ENCODE measurements at places on chromosomes 16 and 17. TPM values are rescaled to one million over a fixed set of nuclear protein-coding genes. Genes with fewer than 3 reads are reported as not detected.

The FDXR gene
- total RNA-seq, result 12.1 TPM

The SLC52A1 gene
- total RNA-seq, result not detected

The TBC1D3C gene
- not detected for total RNA-seq

The WNT9B gene
- not detected for total RNA-seq

The KRT32 gene
- total RNA-seq, result not detected

The SULT1A4 gene
- 1.0 TPM for total RNA-seq

The TRIM37 gene
- 35.6 TPM for total RNA-seq

The ADAMTS18 gene
- total RNA-seq, result 1.7 TPM

DNA sequence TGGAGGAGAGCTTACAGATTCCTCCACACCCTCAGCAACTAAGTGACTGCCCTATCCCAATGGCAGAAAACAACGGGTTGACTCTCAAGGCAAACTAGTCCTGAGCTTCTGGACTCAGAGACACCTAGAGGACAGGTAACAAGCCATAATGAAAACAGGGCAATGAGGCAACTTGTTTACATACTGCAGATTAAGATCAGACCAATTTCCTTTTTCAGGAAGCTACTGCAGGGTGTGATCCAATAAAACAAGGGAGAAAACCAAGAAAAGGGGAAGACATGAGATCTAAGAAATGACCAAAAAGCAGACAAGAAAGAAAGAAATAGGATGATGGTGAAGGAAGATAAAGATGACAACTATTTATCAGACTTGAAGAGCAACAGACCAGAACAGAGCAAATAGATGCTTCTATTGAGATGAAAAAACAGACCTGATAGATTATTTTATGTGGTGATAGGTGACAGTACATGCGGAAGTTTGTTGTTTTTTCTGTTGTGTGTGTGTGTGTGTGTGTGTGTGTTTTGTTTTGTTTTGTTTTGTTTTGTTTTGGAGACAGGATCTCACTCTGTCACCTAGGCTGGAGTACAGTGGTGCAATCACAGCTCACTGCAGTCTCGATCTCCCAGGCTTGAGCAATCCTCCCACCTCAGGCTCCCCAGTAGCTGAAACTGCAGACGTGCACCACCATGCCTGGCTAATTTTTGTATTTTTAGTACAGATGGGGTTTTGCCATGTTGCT, 120.7 kb downstream of the GAS7 start:
- H3K27me3 ChIP-seq, result no peaks in the 10 kb centered on the region
- peaks cover 10% of the 10 kb centered on the region for H3K36me3 ChIP-seq
- no peak overlapping the region for H3K27ac ChIP-seq

GRCh38 chr16:50121278-50121677, 31.8 kb upstream of the TENT4B start:
- no peak overlapping the region for H3K27ac ChIP-seq
- no peak overlapping the region for H3K4me3 ChIP-seq
- no peaks in the 10 kb centered on the region for H3K4me1 ChIP-seq

DNA sequence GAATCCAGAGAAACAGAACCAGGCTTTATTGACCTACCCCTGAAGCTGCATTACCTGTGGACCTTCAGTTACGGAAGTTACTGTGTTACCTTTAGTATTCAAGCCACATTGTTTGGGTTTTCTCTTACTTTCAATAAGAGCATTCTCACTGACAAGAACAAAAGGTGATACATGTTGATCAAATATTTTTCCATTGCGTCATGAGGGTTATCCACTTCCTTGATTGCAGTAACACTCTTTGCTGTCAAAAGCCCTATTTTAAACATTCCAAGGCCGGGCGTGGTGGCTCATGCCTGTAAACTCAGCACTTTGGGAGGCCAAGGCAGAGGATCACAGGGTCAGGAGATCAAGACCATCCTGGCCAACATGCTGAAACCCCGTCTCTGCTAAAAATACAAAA, 28.6 kb upstream of the PAFAH1B1 start:
- no peak overlapping the region for H3K27ac ChIP-seq
- DNase-seq, result no peak
- H3K27me3 ChIP-seq, result no peaks in the 10 kb centered on the region
- H3K4me1 ChIP-seq, result peaks cover 4% of the 10 kb centered on the region
- H3K4me3 ChIP-seq, result no peak overlapping the region

DNA sequence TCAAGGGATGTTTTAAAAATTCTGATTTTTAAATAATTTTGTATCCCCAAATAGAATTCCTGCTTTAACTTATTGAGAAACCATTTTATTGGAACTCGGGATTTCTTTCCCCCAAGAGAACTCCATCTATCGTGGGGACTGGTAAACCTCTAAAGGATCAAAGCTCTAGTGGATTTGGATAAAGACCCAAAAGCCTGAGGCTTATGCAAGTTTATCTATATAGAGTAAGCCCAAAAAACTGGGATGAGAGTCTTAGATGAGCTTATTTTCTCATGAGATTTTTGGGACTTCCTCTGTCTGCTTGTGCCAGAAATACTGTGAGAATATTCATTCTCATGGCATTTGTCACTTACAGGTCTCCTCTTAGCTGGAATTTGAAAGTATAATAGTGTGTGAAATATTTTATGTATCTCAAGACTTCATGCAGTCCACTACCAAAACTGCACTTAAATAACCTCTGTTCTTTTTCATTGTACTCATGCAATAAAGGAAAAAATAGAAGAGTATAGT, 333.1 kb downstream of the BCAS3 start:
- no peak for DNase-seq
- H3K27ac ChIP-seq, result no peak overlapping the region
- H3K36me3 ChIP-seq, result no peaks in the 10 kb centered on the region
- H3K27me3 ChIP-seq, result no peaks in the 10 kb centered on the region
- H3K4me3 ChIP-seq, result no peak overlapping the region

GRCh38 chr17:73126716-73127473, 34.4 kb upstream of the SLC39A11 start:
- peaks cover 6% of the 10 kb centered on the region for H3K27me3 ChIP-seq
- no peak overlapping the region for H3K27ac ChIP-seq
- H3K4me3 ChIP-seq, result no peak overlapping the region
- H3K4me1 ChIP-seq, result peaks cover 15% of the 10 kb centered on the region

- no peak for DNase-seq
- no peaks in the 10 kb centered on the region for H3K4me1 ChIP-seq
- peaks cover 3% of the 10 kb centered on the region for H3K27me3 ChIP-seq
- H3K36me3 ChIP-seq, result no peaks in the 10 kb centered on the region
- no peak overlapping the region for H3K4me3 ChIP-seq
Observed at GRCh38 chr17:56624309-56624708, 30.8 kb downstream of the NOG start.

DNA sequence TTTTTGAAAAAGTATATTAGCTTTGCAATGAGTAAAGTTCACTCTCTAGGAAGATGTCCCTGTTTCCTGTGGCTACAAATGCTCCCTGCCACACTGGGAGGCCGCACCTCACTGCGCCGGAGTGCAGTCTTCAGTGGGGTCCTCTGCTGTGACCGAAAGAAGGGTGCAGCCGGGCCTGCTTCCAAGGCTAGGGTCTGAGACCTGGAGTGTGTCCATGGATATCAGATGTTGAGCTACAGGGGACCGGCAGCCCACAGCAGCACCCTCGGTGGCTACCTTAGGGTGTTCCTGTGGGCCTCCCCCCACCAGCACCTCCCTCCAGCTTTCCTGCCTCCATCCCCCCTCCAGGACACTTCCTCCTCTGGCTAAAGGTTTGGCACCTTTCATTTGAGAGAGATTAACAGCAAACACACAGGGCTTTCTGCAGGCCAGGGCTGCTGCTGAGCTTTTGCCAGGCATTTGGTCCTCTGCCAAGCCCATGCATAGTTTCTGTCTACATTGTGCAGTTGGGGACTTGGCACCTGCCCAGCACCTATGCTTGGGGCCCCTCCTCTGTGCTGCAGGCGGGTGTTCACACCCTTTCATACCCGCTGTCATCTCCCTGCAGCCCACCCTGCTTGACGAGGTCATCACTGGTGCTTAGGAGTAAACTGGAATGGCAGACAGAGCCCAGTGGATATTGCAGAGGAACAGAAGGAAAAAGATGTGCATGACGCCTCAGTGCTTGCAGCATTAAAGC, 33.8 kb upstream of the CRISPLD2 start:
- H3K27me3 ChIP-seq, result peaks cover 4% of the 10 kb centered on the region
- H3K36me3 ChIP-seq, result no peaks in the 10 kb centered on the region
- H3K4me3 ChIP-seq, result no peak overlapping the region
- H3K4me1 ChIP-seq, result peaks cover 13% of the 10 kb centered on the region

DNA sequence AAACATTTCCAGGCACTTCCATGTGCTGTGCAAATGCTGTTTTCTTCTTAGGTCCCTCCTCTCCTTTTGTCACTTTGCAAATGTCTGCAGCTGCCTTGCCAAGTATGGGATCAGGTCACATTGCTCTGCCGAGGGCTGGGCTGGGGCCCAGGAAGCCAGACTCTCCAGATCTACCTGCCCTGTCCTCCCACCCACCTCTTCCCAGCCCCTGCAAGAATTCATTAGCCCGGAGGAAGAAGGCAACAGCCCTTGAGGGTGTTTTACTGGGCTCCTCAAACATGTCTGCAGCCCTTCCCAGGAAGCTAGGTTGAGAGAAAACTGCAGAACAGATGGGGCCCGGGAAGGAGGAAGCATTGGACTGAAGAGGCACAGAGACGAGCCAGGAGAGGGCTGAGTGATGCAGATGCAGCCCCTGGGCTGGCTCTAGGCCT, 47.1 kb downstream of the WSB1 start:
- H3K27ac ChIP-seq, result no peak overlapping the region
- no peak for DNase-seq
- H3K27me3 ChIP-seq, result peaks cover 9% of the 10 kb centered on the region
- no peak overlapping the region for H3K4me3 ChIP-seq

DNA sequence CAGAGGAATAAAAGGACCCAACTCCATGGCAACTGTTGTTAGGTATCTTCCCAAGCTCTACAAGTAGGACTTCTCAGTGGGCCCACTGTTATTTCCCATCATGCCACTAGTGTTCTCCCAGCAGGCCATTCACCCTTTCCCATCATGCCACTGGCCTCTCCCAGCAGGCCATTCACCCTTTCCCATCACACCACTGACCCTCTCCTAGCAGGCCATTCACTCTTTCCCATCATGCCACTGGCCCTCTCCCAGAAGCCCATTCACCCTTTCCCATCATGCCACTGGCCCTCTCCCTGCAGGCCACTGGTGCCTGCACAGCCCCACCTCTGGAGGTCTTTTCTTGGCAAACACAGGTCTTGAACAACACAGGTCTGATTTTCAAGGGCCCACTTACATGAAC, 36.3 kb downstream of the IFT140 start:
- peaks cover 11% of the 10 kb centered on the region for H3K36me3 ChIP-seq
- H3K4me3 ChIP-seq, result no peak overlapping the region
- H3K27ac ChIP-seq, result no peak overlapping the region
- H3K4me1 ChIP-seq, result no peaks in the 10 kb centered on the region
- H3K27me3 ChIP-seq, result peaks cover 3% of the 10 kb centered on the region

DNA sequence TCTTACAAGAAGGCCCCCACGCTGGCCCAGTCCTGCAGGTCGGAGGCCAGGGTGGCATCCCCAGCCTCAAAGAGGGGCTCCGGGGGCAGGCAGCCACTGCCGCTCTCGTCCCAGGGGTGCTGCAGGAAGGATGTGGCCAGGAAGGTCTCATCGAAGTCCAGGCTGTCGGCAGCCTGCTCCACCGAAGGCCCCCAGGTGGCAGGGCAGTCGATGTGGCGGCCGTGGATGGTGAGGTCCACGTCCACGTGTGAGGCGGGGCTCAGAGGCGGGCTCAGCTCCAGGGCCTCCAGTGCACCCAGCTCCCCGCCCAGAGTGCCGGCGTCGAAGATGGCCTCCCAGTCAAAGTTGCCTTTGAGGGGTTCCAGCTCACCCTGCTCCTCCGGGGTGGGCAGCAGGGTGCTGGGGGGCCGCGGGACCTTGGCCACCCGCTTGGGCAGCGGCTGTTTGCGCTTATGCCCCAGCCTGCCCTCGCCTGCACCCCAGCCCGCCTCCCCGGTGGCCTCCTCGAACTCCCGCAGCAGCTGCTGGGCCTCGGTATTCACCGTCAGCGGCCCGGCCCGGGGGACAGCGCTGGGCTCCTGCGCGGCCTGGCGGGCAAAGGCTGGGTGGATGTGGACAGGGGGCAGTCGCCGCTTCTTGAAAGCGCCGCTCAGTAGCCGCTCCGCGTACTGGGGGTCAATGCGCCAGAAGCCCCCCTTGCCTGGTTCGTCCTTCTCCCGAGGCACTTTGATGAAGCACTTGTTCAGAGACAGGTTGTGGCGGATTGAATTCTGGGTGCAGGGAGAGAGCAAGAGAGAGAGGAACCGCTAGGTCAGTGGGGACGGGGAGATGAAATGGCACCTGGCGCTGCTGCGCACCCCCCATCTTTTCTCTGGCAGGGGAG, 3.5 kb downstream of the FOXJ1 start:
- no peaks in the 10 kb centered on the region for H3K36me3 ChIP-seq
- H3K27ac ChIP-seq, result peak overlapping the region; percentile 5
- peak; percentile 51 for DNase-seq
- peaks cover 26% of the 10 kb centered on the region for H3K27me3 ChIP-seq

- no peaks in the 10 kb centered on the region for H3K36me3 ChIP-seq
- peaks cover 16% of the 10 kb centered on the region for H3K27me3 ChIP-seq
- H3K4me1 ChIP-seq, result peaks cover 58% of the 10 kb centered on the region
- DNase-seq, result peak; percentile 73
- peak overlapping the region; percentile 65 for H3K4me3 ChIP-seq
- H3K27ac ChIP-seq, result peak overlapping the region; percentile 97
Observed at GRCh38 chr17:68446626-68447041, 10.7 kb downstream of the WIPI1 start.

- no peak for DNase-seq
- H3K36me3 ChIP-seq, result no peaks in the 10 kb centered on the region
- no peak overlapping the region for H3K27ac ChIP-seq
- no peak overlapping the region for H3K4me3 ChIP-seq
- no peaks in the 10 kb centered on the region for H3K4me1 ChIP-seq
- H3K27me3 ChIP-seq, result peaks cover 2% of the 10 kb centered on the region
Observed at GRCh38 chr16:64693946-64694345, 427.9 kb downstream of the CDH11 start.

DNA sequence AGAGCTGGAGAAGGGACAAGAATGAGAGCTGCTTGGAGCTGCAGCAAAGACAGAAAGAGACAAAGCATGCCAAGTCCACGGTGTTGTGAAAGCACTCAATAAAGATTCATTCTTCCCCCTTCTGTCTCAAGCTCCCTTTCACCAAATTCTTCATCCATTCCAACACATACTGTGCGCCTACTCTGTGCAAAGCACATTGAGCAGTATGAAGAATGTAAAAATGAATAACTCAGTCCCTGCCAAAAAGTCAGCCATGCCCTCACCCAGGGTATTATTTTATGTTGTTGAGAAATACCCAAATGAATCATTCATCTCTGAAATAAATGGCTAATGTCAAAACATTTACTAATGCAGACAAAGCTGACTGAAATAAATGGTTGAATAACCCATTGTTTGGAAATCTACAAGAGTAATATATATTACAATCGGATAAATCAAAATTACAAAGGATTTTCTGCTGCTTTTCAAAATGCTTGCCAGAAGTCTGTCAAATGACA, 282.9 kb upstream of the IRX5 start:
- DNase-seq, result no peak
- H3K4me1 ChIP-seq, result peaks cover 5% of the 10 kb centered on the region
- H3K36me3 ChIP-seq, result no peaks in the 10 kb centered on the region
- H3K27me3 ChIP-seq, result peaks cover 2% of the 10 kb centered on the region

DNA sequence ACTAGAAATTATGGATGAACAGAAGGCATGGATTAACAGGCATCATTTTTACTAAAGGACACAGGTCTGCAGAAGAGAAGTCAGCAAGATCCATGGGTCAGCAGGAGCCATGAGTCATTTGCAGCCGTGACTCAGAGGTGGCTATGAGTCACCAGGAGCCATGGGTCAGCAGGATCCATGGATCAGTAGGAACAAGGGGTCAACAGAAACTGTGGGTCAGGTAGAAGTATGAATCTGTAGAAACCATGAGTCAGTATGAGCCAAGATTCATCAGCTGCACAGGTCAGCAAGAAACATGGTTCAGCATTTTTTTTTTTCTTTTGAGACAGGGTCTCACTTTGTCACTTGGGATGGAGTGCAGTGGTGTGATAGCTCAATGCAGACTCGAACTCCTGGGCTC, 58.2 kb upstream of the HS3ST4 start:
- no peak for DNase-seq
- no peak overlapping the region for H3K4me3 ChIP-seq
- no peaks in the 10 kb centered on the region for H3K36me3 ChIP-seq
- no peak overlapping the region for H3K27ac ChIP-seq
- no peaks in the 10 kb centered on the region for H3K4me1 ChIP-seq
- peaks cover 4% of the 10 kb centered on the region for H3K27me3 ChIP-seq

Measured in glutamatergic neuron (in vitro differentiated cells).